ENCODE measurements at places on chromosomes 7 and 10. TPM values are rescaled to one million over a fixed set of nuclear protein-coding genes. Genes with fewer than 3 reads are reported as not detected.

Gene NUTM2E
- total RNA-seq: 0.31 TPM

Gene OR13A1
- not detected for total RNA-seq

Gene HOXA3
- 6.9 TPM for total RNA-seq

Gene RHOBTB1
- 12.6 TPM for total RNA-seq

Gene NPTX2
- total RNA-seq: 0.14 TPM

Gene FOXI2
- total RNA-seq: not detected

Measured in A549 treated with Mapracorat at 1 μM for 4 hours (cell line).